Epithelial cell of alveolus of lung (primary cell): ENCODE measurements at places on chromosomes 2 and 18. TPM values are rescaled to one million over a fixed set of nuclear protein-coding genes. Genes with fewer than 3 reads are reported as not detected.

Gene ERMN
- not detected in 2 replicates for total RNA-seq

Gene SMYD5
- total RNA-seq = 6.6 and 21.3 TPM in 2 replicates

Gene CFAP210
- total RNA-seq = not detected in 2 replicates

Gene CFAP65
- total RNA-seq = not detected in 2 replicates

Gene CRYGD
- total RNA-seq = not detected in 2 replicates

Gene TXNDC2
- 0.64 TPM in 1 of 2 replicates, not detected in the other for total RNA-seq

Gene RNASEH1
- total RNA-seq = 26.1 and 26.6 TPM in 2 replicates

Gene SPP2
- total RNA-seq = not detected in 2 replicates
